ENCODE measurements at places on chromosomes 5 and 9.

GRCh38 chr9:114900942-114901802 is 29.2 kb downstream of the TNFSF8 start:
- DNase-seq: no peak

- DNase-seq: peak; percentile 5
These were observed 1.9 kb downstream of the TERT start for GRCh38 chr5:1292846-1293415.

DNA sequence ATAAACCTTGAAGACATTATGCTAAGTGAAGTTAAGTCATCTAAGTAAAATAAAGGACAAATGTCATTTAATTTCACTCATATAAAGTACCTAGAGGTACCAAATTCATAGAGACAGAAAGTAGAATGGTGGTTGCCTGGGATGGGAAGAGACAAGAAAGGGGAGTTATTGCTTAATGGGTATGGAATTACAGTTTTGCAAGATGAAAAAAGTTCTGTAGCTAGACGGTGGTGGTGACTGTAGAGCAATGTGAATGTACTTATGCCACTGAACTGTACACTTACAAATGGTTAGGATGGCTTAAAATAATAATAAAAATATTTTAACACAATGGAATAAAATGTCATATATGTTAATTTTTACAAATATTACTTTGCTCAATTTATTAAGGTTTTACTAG is 128.0 kb downstream of the MPDZ start:
- DNase-seq: no peak

- DNase-seq: no peak
These were observed 6.9 kb upstream of the GLIS3 start for GRCh38 chr9:4306777-4307121.

DNA sequence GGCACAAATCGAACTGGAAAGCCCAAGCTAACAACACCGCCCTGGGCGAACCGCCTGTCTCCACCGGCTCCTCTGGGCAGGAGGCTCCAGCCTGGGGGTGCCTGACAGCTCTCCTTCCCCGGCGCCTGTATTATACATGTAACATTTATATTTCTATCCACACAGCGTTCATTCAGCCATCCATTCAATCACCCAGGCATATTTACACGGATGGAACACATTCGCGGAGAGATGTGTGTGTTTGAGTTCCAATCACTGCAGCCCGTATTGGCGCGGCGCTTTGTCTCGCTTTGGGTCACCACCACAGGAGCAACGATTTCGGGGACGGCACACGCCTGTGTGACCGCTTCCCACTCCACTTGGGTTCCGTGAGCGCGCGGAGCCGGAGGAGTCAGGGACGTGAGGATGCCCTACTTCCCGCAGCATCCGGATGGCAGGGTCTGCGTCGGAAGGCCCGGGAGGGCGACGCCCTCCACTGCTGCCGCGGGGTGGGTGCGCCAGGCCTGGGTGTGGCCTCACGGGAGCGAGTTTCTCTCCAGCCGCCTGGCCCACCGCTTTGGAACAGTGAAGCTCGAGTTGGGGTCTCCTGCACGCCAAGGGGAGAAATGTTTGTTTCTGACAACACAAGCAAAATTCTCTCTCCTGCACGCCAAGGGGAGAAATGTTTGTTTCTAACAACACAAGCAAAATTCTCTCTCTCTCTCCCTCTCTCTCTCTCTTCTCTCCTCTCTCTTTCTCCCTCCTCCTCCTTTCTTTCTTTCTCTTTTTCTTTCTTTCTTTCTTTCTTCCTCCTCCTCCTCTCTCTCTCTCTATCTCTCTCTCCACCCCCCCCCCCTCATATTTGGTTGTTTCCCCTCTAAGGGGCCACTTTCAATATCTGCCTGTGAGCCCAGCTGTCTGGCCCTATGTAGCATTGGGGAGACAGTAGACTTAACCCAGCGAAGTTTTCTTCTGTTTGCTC is 1.1 kb upstream of the SV2C start:
- no peak for DNase-seq

GRCh38 chr5:162037431-162037830 is 30.1 kb upstream of the GABRG2 start:
- no peak for DNase-seq

DNA sequence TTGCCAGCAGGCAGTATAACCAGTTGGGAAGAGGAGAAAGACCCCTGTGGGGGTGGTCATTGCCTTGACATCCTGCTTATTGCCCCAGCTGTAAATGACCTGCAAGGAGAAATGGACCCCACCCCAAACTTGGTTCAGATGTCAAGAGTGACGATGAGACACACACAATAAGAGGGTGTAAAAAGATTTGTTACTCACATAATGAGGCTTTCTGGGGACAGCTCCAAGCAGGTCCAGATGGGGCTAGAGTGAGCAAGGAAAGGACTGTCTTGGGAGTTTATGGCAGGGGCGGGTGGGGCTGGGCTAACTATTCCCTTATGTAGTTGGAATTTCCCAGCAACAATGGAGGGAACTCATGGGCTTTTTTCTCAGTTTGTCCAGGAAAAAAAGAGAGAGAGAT is 24.1 kb downstream of the ZNF484 start:
- DNase-seq: no peak

GRCh38 chr9:92711844-92712243 is 41.9 kb upstream of the IPPK start:
- DNase-seq: no peak

DNA sequence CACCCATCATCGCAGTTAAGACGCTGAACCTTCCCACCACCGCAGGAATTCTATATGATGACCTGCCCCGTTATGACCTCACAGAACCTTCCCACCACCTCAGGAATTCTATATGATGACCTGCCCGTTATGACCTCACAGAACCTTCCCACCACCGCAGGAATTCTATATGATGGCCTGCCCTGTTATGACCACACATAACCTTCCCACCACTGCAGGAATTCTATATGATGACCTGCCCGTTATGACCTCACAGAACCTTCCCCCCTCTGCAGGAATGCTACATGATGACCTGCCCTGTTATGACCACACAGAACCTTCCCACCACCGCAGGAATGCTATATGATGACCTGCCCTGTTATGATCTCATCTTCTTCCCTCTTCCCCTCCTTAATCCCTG is 64.3 kb downstream of the IRX1 start:
- no peak for DNase-seq

- DNase-seq: peak; percentile 45
These were observed at the start of gene WWC1 for GRCh38 chr5:168291342-168291963. Gene WWC1, plus strand, starts transcription at chr5:168291645. Its CDS starts 508 bp downstream, at chr5:168292153.

- no peak for DNase-seq
These were observed 161.3 kb downstream of the CAVIN4 start for GRCh38 chr9:100739208-100739607.

DNA sequence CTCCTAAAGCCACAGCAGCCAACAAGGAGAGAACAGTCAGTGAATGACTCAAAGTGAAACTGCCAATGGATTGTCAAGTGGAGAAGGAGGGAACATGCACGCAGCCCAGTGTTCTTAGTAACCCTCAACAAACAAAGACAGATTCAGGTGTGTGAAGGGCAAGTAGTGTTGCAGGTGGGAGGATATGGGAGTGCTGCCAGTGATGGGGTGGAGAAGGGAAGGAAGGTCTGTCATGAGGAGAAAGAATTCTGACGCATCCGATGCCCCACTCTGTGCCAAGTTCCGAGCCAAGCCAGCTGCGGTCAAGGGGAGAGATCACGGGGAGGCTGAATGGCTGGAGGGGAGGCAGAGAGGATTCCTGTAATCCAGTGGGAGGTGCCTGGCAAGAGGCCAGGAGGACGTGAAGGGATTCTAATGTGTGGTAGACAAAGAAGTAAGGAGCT is 56.5 kb downstream of the CAST start:
- DNase-seq: no peak

- DNase-seq: peak; percentile 47
These were observed 34.8 kb downstream of the BOD1 start for GRCh38 chr5:173581408-173582215.

DNA sequence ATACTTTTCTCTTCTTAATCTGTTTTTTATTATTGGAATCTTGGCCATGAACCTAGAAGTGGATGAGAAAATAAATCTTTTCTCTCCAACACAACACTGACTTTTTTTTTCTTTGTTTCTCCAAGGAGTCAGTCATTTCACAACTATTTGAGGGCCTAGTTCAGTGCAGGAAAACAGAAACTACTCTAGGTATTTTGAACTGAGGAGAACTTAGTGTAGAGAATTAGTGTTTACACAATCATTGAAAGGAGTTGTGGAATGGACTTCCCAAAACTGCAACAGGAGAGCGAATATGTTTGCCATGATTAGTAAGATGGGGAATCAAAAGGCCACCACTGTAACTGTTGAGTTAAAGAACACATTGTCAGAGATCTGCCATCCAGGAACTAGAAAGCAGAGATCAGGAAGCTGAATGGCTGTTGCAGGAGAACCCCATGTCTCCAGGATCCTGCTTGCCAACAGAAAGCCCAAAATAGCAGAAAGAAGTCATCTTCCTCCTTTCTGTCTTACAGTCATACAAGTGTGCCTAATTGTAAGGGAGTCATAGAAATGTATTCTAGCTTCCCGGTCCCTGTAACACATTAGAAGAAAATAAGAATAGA is 20.3 kb upstream of the PCDH1 start:
- DNase-seq: no peak

- DNase-seq: no peak
These were observed 58.5 kb downstream of the APTX start for GRCh38 chr9:32942755-32943460.

Measured in stimulated activated naive CD8-positive, alpha-beta T cell treated with anti-CD3 and anti-CD28 coated beads, Interleukin-15, amount 100 ng/mL, for 72 hours (primary cell).